ENCODE measurements at places on chromosomes 5 and 9.

DNA sequence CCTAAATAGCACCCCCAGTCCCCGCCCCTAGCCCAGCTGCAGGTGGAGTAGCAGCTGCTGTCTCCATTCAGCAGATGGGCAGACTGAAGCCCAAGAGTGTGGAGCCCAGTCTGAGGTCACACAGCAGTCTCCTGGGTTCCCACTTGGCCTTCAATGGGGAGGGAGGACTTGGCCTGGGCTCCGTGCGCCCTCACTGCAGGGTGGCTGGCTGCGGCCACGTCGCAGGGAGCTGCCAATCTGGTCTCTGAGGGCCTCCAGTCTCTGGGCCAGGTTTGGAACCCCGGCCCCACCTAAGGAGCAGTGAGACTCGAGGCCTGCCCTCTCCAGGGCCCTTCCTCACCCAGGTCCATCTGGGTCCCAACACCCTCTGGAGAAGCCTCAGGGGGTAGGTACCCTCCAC lies 7.4 kb downstream of the KIF12 start:
- no peak for DNase-seq

DNA sequence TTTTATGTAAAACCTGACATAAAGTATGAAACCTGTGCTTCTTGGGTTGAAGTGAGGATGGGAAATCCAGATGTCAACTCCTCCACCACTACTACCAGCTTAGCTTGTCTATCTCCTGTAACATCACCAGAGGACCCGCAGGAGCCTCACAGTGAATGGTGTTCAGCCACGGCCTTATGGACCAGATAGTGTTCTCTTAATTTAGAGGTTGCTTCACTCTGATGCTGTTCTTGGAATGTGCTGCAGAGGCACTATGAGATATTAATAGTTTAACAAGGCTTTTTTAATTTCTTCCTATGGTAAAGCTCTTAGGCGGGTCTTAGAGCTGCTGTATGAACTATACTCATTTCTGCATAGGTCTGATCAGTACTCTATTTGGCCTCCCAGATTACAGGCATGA lies 27.9 kb downstream of the NFX1 start:
- DNase-seq, result no peak

GRCh38 chr9:120689860-120690259 lies 24.4 kb downstream of the MEGF9 start:
- DNase-seq, result peak; percentile 16

DNA sequence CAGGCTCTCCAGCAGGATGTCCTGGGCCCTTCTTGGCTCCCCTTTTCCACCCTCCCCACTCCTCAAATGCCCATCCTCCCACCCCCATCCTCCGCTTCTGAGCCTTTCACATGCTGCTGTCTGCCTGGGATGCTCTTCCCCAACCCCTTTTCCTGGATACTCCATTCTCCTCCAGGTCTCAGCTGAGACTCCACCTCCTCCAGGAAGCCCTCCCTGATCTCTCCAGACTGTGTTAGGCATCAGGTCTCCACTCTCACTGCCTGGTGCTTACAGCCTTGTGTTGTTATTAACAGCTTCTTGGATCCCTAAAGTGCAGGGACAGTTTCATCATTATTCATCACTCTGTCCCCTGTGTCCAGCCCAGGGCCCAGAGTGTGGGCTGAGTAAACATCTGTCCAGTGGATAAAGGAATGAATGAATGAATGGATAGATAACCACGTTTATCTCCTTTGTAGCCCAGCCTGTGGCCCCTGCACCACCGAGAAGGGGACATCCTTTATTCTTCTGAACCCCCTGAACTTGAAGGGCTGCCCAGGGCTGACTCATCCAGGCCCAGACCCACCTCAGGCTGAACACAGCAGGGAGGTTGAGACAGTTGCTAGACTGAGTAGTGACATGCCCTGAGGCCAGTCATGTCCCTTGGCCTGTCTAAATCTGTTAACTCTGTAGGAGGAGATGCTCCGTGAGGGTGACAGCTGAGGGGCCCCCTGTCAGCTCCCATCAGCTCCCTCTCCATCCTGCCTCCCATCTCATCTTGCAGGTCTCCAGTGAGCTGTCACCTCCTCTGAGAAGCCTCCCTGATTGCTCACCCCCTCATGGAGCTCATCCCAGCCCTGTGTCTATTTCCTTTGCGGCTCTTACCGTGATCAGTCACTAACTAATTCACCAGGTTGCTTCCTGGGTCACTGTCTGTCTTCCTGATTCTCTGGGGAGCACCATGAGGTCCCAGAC lies 14.6 kb upstream of the LAMC3 start:
- no peak for DNase-seq

- no peak for DNase-seq
These were observed 69.1 kb downstream of the GCNT1 start for GRCh38 chr9:76528056-76528455.

- peak; percentile 89 for DNase-seq
These were observed 27.0 kb upstream of the FRRS1L start for GRCh38 chr9:109193974-109194556.

GRCh38 chr5:57779383-57780223 lies 297.0 kb upstream of the ACTBL2 start:
- DNase-seq, result peak; percentile 13

DNA sequence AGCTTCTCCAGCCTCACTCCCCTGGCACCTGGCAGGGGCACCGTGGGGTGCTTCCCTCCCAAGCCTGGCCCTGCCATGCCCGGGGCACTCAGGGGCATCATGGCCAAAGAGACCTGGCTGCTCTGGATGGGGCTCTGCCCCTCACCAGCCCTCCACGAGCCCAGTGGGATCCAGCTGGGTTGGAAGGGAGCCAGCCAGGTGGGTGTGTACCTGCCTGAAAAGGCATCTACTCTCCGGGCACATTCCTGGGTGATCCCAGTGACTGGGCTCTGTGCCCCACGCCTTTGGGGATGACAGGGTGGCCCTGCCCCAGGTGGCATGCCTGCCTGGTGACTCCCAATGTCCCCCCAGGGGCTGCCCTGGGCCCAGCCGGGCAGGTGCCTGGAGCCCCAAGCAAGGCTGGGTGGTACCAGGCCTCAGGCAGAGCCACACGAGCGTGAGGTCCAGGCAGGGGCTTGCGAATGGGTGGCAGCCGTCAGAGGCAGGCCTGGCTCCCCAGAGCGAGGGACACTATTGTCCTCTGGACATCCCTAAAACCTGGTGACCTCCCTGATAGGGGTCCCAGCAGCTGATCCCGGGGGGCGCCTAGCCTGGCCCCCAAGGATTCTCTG lies 777 bp downstream of the GPSM1 start:
- DNase-seq, result peak; percentile 38

DNA sequence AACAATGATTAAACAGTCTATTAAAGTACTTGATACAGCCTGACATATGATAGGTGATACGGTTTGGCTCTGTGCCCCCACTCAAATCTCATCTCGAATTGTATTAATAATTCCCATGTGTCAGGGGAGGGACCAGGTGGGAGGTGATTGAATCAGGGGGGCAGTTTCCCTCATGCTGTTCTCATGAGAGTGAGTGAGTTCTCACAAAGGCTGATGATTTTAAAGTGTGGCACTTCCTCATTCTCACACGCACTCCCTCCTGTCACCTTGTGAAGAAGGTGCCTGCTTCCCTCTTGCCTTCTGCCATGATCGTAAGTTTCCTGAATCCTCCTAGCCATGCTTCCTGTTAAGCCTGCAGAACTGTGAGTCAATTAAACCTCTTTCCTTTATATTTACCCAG lies 40.1 kb upstream of the TARS1 start:
- DNase-seq, result no peak

- DNase-seq, result no peak
These were observed at the start of gene FAM163B for GRCh38 chr9:133609311-133610098. Gene FAM163B, minus strand, starts transcription at chr9:133609389. Its CDS starts 29,166 bp downstream, at chr9:133580223.

- no peak for DNase-seq
These were observed 59.6 kb upstream of the LIFR start for GRCh38 chr5:38615981-38616451.

- no peak for DNase-seq
These were observed 446.4 kb downstream of the ISL1 start for GRCh38 chr5:51829691-51830090.

DNA sequence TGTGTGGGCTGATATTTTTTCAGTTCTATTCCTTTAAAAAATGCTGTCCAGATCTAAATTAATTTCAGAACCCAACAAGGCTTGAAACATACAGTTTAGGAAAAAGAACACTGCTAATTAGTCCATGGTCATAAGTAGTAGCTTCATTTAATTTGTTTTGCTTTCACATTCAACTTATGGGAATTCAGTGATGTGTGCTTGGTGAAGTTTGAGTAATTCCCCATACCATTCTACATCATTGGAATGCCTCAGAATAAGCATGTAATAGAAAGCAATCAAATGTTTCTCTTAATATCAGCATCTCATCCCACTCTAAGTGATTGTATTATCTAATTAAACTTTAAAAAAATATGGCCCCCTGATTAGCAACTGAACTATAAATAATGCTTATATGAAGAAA lies 2.7 kb downstream of the CNTLN start:
- DNase-seq, result no peak

- DNase-seq, result no peak
These were observed 266.7 kb downstream of the NSG2 start for GRCh38 chr5:174312270-174312617.

DNA sequence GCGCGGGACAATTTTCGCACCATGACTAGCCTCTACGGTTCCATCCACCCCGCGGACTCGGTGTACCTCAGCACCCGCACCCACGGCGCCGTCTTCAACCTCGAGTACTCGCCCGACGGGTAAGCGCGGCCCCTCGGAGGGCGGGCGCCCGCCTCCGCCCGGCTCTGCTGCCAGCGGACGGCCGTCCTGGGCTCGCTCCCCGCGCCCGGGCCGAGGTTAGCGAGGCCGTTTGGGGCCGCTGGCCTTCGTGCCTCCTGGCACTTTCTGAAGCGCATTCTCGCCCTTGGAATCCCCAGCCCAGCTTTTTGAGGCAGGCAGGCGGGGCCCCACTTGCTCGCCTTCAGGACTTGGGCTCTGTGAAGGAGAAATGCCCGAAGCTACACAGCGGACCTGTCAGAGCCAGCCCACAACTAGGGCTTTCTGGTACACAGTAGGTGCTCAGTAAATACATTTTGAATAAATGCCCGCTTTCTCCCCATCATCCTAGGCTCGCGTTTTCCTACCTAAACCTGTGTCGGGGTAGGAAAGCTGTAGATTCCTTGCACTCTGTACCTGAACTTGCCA lies 772 bp downstream of the DCAF10 start:
- no peak for DNase-seq

GRCh38 chr5:137714946-137715345 lies 20.9 kb downstream of the KLHL3 start:
- DNase-seq, result no peak

DNA sequence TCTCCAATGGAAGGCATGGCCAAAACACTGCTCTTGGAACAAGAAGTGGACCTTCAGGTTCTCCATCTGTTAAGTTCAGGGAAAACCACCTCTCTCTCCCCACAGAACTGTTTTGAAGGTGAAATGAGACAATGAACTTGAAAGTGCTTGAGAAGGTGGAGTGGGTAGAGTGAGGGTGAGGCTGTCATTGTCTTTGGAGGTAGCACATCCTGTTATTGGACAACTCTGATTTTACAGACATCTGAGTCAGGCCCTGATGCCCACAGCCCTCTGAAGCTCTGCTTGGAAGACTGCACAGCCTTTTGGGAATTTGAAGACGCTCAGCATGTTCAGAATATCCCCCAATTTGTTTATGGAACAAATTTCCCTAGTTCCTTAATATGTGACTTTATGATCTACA lies 27.6 kb upstream of the TEX48 start:
- DNase-seq, result no peak

DNA sequence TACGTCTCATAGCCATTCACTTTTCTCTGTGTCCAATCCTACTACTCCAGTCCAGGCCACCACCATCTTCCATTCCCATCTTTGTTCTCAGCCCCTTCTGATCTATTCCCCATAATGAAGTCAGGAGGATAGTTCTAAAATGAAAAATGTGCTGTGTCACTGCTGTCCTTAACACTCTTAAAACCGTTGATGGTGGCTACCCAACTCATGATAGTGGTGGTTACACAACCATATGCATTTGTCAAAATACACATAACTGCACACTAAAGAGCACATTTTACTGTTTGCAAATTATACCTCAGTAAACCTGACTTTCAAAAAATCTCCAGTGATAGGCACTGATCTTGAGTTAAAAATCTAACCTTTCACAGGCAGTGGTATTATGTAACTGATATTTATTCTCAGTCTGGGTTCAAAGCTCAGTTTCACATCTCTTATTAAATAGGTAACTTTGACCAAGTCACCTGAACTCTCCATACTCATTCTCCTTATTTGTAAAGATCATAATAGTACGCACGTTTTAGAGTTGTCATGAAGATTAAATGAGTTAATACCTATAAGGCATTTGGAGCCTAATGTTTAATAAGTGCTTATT lies 24.6 kb upstream of the ADRB2 start:
- DNase-seq, result no peak

GRCh38 chr9:69207503-69207902 lies 33.4 kb downstream of the TJP2 start:
- no peak for DNase-seq

DNA sequence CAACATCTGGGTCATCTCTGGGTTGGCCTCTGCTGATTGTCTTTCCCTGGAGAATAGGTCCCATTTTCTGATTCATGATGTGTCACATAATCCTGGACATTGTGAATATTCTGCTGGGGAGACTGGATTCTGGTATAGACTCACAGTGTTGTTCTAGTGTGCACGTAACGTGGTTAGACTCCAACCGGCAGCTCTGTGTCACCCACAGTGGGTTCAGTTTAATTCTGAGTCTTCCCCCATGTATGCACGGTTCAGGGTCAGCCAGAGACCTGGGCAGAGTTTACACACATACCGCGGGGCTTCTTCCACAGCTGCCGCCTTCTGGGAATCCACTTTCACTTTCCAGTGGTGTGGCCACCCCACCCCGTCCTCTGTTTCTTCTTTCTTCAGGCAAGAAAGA lies 38.0 kb upstream of the LRRC14B start:
- DNase-seq, result no peak

DNA sequence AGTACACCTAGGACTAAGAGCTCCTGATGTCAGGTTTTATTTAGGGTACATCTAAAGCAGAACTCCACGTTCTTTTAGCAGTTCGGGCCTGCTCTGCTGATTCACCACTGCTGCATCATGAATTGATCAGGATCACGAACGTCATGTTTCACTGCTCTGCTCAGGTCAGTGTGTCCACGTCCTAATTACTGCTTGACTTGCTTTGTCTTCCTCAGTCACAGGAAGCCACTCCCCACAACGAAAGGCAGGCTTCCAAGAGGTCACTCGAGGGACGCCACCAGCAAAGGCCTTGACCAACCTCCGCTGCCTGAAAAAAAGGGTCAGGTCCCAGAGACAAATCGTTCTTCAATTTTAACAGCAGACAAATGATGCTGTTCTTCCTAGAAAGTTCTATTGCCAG lies 40.3 kb downstream of the CTNND2 start:
- DNase-seq, result no peak

- no peak for DNase-seq
These were observed 110.8 kb downstream of the PCSK1 start for GRCh38 chr5:96322217-96322616.

- no peak for DNase-seq
These were observed 103.4 kb upstream of the RAI14 start for GRCh38 chr5:34552686-34553085.

GRCh38 chr9:127424676-127424999 lies 456 bp downstream of the ZNF79 start:
- no peak for DNase-seq

DNA sequence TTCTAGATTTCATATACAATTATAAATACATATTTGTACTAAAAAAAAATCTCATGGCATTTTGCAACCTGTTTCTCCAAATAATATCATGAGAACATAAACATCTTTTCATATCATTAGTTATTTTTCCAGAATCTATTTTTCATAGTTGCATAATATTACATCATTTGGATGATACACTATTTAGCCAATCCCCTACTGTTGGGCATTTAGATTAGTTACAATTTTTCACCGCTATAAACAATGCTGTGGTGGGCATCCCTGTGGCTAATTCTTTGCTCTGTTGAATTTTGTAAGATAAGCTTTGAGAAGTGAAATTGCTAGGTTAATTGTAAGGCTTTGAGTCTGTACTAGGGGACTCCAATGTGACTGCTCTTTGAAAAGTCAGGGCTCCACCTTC lies 2.2 kb upstream of the FOXI1 start:
- DNase-seq, result no peak
